ENCODE measurements at places on chromosomes 5 and 9. TPM values are rescaled to one million over a fixed set of nuclear protein-coding genes. Genes with fewer than 3 reads are reported as not detected.

The NFIL3 gene
- 32.4 TPM for total RNA-seq

GRCh38 chr5:14628346-14628745, 36.2 kb upstream of the OTULIN start:
- no peak for DNase-seq

GRCh38 chr5:107443897-107444296, 226.8 kb downstream of the EFNA5 start:
- DNase-seq = no peak

DNA sequence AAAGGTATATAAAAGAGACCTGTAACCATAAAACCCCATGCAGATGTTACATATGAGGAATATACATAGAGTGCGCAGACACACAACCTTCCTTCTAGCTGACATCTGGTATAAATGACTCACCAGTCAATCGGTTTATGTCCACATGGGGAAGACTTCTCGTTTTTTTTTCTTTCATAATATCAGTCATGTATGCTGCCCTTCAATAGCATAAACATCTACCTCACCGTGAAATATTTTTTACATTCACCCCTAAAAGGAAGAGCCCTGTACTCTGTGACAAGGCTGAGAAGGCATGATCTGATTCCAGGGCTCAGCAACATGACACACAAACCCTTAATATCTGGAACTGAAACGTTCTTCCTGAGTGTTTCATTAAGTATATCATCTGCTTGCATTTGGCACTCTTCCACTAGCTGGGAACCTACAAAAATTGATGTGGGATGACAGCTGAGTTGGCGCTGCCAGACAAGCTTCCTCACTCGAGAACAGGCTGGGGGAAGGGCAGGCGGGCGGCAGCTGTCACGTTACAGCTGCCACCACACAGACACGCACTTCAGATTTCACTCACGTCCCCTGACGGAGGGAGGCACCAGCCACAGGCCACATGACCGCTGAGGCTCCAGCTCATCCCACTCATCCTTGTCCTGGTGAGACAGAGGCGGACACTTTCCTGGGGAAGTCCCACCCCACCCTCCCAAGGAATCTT, 74.2 kb downstream of the SHB start:
- peak; percentile 82 for DNase-seq

GRCh38 chr5:15966066-15966640, 213.4 kb downstream of the MARCHF11 start:
- DNase-seq = no peak

- no peak for DNase-seq
Measured at GRCh38 chr5:158100373-158100888, 241.5 kb upstream of the CLINT1 start.

The SMIM33 gene
- total RNA-seq = not detected

DNA sequence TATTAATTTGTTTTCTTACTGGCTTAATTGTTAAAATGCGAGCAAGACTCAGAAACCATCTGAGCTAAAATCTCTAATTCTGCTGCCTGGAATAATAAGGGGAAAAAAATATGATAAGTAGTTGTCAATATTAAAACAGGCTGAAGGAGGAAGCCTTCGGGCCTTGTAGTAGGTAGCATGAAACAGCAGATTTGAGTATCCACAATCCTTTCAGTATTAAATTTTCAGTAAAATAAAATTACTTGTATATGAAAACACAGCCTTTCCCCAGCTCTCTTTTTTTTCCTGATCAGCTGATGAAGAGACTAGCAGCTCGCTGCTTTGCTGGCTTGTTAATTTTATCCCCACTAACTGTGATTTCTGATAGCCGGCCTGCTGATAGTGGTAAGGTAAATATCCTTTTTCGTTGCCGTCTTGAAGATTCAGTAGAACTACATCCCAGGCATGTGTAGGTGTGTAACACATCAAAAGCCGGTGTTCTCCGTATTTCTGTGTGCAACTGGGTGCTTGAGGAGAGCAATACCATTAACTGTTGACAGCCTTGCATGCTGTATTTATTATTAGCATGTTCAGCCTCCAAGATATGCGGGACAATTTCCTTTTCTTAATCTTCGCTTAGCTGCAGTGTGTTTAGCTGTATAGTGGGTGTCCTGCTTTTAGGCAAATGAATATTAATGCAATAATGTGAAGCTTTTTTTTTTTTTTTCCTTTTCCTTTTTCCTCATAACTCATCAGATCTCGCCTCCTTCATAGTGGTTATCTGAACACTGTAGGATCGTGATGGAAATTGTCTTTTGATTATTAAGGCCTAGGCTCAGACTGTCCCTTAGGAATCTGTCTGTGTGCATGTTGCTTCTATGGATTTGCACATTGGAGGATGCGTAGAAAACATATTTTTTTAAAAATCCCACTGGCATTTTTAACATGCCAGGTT, 144.6 kb downstream of the SMARCA2 start:
- DNase-seq = no peak

- DNase-seq = no peak
Measured at GRCh38 chr5:106047341-106047740, 1623.4 kb downstream of the EFNA5 start.

The C7 gene
- total RNA-seq = not detected

The MSANTD3 gene
- total RNA-seq = 49.3 TPM

The IPO11 gene
- total RNA-seq = 23.5 TPM

DNA sequence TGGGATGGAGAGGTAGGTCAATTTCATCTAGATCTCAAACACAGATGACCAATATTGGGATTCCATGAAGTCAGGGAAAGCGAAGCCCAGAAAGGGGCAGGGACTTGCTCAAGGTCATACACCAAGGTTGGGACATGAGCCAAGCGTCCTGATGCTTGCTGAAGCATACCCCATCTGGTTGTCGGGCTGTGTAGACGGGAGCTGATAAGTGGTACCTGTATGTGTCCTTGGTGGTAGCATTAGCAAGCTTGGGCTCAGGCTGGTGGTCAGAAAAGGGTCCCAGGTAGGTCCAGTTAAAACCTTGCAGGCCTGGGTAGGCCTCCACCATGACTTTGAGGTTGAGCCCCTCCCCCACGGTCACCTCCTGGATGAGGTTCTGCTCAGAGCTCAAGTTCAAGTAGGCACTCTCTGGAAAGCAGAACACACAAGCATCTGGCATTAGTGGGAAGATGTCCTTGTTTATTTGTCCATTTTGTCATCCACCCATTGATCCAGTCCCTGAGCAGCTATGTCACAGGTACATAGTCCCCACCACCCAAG, 13.2 kb downstream of the CSF1R start:
- no peak for DNase-seq

The GMCL2 gene
- total RNA-seq = not detected

DNA sequence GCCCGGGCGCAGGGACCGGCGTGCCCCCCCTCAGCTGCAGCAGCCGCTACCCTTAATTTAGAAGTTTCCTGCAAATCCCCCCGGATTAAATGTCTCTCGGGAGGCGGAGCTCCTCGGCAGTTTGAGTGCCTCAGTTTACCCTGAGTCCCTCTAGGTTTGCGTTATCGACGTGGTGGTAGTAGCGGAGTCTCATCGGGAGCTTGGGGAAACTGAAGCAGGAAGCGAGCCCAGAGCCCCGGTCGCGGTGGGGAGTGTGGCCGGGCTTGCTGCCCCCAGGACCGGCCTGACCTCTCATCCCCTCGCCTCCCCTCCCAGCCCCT, 529 bp upstream of the TPM2 start:
- no peak for DNase-seq

DNA sequence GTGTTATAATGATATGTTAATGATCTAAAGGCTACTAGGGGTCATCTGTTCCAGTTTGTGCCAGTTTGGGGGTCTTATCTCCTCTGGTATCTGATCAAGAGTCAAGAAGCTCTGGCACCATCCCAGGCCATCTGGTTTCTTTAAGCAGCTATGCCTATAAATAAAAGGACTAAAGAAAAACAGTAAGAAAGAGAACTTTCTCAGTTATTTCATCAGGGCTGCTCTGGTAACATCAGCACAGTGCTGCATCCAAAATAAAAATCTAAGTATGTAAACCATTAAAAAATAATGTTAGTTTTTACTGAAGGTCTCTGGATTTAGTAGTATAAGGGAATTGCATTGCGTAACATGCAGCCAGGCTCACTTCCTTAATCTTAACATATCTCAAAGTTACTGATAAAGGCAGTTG, 185.0 kb downstream of the NR2F1-AS1 start:
- DNase-seq = no peak

DNA sequence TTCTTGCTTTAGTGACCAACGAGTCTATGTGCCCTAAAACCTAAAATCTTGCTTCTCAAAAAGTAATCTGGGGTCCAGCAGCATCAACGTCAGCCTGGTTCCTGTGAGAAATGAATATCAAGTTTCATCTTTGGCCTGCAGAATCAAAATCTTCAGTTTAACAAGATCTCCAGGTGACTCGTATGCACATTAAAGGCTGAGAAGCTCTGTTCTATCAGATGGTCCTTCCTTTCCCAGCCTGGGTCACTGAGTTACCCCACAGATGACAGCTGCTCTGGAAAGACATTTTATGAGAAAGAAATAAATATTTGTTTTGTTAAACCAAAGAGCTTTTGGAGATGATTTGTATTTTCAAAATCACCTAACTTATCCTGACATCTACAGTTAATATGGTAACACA, 75.8 kb downstream of the ADAMTSL1 start:
- DNase-seq = no peak

- DNase-seq = no peak
Measured at GRCh38 chr9:75666856-75667554, 223.5 kb upstream of the PCSK5 start.

DNA sequence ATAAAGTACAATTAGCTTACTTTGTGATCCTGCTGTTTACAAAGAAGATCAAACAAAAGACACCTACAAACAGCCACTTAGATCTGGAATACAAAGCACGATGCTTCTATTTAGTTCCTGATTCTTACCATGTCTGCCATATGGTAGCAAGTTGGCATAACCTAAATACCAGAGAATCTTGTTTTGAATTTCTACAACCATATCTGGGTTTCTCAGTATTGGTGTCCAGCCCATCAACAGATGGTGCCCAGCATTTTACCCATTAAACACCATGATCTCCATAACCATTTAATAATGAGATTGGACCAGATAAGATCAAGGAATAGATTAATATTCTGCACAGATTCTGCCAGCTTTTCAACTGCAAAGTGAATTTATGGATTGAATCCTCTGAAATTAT, 29.8 kb downstream of the SLC24A2 start:
- DNase-seq = no peak

The IL3 gene
- total RNA-seq = not detected

The SLIT3 gene
- 11.5 TPM for total RNA-seq

GRCh38 chr9:93116072-93116961, 17.7 kb downstream of the NINJ1 start:
- peak; percentile 18 for DNase-seq

GRCh38 chr9:95901506-95901905, 26.0 kb downstream of the ERCC6L2 start:
- DNase-seq = no peak

The CDX1 gene
- total RNA-seq = not detected

The ANKRD33B gene
- 14.5 TPM for total RNA-seq

- no peak for DNase-seq
Measured at GRCh38 chr5:173235499-173236394, 741 bp upstream of the NKX2-5 start.

DNA sequence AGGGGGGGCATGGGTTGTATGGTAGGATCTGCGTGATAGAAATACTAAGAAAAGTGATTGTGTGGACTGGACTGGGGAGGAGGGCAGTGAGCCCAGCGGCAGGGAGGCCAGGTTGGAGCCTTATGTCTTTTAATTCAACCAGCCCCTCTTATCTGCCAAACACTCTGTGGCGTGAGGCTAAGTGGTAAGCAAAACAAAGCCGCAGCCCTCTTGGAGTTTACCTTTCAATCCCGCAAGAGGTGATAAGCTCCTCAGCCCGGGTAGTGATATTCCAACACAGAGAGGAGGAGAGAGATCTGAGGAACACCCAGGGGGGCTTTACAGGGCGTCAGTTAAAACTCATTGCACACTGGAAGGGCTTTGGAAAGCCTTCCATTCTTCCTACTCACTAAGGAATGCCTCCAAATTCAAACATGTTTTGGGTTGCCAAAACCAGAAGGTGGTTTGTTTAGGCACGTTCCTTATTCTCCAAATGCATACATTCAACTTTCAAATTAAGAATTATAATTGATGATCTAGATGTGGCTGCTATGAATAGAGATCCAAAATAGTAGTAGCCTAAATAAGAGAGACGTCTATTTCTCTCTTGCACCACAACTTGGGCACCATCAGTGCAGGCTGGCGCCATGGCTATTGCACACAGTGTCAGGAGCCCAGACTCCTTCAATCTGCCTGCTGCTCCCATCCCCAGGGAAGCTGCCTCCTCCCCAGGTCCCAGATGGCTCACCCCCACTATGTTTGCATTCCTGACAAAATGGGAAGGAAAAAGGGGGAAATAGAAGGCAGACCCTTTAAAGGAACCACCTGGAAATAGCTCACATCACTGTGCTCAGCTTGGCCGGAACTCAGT, 75.1 kb upstream of the FSTL4 start:
- DNase-seq = no peak

The FBXL7 gene
- 25.3 TPM for total RNA-seq

The ITK gene
- not detected for total RNA-seq

DNA sequence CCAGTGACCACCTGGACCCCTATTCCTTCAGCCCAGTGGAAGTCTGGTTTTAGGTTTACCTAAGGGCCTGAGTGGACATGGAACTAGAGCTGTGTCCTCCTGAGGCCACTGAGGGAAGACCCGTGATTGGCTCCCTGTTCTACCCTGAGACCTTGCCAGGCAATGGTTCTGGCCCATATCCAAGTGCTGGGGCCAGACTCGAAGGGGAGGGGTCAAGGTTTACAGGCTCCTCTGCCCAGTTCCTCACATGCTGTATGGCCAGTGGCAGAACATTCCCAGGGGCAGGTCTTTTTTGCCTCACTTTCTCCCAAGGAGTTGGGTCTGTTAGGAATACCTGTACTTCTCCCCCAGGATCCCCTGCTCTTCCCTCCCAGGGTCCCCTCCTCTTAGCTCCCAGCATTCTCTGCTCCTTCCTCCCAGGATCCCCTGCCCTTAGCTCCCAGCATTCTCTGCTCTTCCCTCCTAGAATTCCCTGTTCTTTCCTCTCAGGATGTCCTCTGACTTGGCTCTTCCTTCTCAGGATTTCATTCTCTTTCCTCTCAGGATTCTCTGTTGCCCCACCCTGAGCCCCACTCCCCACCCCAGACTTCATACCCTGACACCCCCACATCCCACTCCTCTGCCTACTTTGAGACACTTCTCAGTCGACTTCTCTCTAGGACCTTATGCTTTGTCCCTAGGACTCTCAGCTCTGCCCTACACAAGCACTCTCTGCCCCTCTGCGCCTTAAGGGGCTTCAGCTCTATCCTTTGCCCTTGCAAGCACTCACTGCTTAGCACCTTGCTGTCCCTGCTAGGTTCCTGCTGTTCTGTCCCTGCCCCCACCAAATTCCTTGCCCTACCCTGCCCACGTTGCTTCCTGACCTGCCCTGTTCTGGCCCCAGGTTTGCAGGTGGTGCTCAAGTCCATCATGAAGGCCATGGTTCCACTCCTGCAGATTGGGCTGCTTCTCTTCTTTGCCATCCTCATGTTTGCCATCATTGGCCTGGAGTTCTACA, 36.5 kb downstream of the CACNA1B start:
- DNase-seq = no peak

Measured in glutamatergic neuron (in vitro differentiated cells).